ENCODE measurements at places on chromosomes 7 and 10.

- no peak for DNase-seq
Measured at GRCh38 chr10:100826983-100827818, 81.8 kb downstream of the PAX2 start.

DNA sequence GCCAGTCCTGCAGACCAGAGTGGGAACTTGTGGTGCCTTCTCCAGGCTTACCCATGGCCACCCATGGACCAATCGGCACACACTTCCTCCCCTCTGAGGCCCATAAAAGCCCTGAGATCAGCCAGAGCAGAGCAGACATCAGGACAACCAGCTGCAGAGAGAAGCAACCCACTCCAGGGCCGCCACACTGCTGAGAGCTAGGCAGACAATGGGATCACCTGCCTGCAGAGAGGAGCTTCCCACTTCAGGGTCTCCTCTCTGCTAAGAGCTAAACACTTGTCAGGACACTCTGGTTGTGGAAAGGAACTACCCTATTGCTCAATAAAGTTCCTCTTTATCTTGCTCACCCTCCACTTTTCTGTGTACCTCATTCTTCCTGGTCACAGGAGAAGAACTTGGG, 34.0 kb downstream of the C7orf25 start:
- no peak for DNase-seq

GRCh38 chr7:49389871-49390479, 383.5 kb upstream of the VWC2 start:
- no peak for DNase-seq

DNA sequence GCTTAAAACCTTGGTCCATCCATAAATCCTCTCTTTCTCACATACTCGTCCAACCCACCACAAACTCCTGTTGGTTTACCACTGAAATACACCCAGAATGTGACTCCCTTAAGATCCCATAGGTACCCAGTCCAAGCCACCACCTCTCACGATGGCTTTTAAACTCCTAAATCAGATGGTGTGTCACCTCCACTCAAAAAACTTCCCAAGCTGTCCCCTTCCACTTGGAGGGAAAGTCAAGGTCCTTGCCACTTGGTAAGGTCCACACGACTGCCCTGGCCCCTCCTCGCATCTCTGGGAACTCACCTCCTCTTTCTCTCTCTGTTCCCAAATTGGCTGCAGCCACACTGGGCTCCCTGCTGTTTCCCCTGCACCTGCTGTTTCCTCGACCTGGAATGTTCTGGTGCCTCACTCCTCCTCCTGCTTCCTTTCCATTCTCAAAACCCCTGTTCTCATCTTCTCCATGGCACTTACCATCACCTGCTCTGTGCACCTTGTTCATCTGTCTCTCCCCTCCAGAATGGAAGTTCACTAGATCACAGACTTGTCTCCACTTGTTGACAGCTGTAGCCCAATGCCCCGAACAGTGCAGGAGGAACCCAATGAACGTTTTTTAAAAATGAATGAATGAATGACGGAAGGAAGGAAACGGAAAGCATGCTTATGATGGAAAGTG, 23.0 kb downstream of the ZFAND2A start:
- DNase-seq, result no peak

DNA sequence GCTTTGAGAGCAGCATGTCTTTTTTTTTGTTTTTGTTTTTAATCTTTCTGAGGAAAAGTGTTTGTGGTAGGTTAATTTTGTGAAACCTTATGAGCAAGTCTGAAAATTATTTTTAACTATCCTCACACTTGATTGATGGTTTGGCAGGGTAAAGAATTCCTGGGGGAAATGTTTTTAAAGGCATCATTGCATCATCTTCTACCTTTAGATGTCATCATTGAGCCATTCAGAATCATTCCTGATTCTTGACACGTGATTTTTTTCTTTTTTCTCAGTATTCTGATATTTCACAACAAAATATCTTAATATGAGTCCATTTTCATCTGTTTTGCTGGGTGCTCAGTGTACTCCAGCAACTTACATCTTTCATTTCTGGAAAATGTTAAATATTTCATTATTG, 28.3 kb downstream of the PALS2 start:
- no peak for DNase-seq

DNA sequence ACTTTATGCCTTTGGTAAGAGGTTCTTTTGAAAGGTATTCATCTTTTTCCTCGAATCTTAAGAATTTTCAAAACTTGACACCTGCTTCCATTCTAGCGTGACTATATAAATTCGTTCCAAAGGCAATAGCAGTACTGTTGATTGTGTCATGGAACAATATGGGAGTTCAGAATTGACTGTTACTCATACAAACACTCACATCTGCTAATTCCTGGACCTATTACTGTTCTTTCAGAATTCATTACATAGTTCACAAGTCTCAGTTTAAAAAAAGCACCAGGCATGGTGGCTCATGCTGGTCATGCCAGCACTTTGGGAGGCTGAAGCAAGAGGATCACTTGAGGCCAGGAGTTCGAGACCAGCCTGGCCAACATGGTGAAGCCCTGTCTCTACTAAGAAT, 80.9 kb downstream of the CACNB2 start:
- no peak for DNase-seq

DNA sequence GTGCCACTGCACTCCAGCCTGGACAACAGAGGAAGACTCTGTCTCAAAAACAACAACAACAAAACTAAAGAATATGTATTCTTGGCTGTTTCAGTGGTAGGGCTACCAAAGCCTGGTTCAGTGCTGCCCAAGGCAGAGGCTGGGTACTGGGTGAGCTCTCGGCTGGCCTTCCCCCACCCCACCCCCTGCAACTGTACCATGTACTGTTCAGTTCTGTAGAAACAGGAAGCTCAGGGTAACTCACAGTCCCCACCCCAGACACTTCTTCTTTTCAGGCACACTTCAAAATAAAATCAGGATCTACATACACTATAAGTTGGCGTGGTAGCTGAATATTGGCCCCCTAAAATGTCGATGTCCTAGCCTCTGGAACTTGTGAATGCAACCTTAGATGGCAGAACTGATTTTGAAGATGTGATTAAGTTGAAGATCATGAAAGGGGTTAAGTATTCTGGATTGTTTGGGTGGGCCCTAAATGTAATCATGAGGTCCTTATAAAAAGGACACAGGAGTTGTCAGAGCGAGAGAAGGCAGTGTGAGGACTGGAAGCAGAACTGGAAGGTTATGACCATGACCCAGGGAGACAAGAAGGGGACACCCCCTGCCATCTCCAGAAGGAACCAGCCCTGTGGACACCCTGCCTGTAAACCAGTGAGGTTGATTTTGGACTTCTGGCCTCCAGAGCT, 31.2 kb downstream of the TBXAS1 start:
- DNase-seq, result no peak

GRCh38 chr10:95644901-95645300, 11.6 kb downstream of the ALDH18A1 start:
- no peak for DNase-seq

DNA sequence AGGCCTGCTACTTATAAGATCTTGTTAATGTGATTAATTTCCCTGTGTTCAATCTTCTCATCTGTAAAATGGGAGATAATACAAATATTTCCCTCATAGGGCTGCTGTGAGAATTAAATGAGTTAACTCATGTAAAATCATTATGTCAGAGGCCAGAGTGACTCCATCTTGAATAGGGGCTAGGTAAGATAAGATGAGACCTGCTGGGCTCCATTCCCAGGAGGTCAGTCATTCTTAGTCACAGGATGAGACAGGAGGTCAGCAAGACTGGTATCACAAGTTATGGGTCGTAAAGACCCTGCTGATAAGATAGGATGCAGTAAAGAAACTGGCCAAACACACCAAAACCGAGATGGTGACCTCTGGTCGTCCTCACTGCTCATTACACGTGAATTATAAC, 200.7 kb downstream of the CYP26A1 start:
- no peak for DNase-seq

GRCh38 chr10:11773761-11774441, 31.7 kb downstream of the ECHDC3 start:
- no peak for DNase-seq

DNA sequence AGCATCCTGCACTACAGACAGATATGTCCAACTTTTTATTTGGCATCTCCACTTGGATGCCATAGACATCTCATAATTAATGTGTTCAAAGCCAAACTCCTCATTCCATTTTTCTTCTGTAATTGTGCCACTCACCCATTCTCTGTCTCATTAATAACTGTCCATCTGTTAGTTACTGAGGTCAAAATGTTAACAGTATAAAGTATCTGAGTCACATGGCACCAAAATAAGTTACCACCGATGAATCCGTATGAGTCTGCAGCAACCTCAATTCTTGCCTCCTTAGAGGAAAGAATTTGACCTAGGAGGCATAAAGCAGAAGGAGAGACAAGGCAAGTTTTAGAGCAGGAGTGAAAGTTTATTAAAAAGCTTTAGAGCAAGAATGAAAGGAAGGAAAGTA, 16.5 kb upstream of the NT5C3A start:
- DNase-seq, result no peak

DNA sequence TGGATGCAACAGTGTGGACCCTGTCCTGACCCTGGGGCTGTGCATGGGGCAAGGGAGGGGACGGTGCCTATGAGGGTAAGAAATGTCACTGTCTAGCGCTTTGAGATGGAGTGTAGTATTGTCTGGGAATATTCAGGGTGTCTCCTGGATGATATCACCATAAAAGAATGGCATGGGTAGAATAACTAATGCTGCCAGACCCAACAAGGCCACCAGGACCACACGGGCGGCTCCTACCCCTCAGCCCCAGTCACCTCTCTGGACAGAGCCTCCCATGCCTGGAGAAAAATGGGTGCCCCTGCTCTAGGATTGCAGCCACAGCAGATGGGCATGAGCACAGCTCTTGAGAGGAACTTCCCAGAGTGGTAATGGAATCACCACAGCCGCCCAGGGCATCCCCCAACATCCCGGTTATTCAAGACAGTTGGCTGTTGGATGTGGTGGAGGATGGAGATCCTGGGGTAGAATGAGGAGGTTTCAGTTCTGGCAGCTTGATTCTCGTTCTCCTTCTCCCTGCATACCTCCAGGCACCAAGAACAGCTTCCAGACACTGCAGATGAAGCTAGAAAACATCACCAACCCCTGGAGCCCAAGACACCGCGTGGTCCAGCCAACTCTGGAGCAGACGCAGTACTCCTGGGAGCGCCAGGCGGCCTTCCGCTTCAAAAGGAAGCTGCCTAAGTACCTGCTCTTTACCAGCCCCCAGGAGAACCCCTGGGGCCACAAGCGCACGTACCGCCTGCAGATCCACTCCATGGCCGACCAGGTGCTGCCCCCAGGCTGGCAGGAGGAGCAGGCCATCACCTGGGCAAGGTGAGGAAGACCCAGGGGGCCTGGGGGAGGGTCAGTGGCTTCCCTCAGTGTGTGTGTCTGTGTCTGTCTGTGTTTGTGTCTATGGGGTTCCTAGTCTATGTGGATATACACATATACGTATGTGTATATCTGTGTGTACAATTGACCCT, 6.2 kb downstream of the AOC1 start:
- no peak for DNase-seq

GRCh38 chr10:113869789-113870188, 15.3 kb downstream of the NHLRC2 start:
- DNase-seq, result no peak

DNA sequence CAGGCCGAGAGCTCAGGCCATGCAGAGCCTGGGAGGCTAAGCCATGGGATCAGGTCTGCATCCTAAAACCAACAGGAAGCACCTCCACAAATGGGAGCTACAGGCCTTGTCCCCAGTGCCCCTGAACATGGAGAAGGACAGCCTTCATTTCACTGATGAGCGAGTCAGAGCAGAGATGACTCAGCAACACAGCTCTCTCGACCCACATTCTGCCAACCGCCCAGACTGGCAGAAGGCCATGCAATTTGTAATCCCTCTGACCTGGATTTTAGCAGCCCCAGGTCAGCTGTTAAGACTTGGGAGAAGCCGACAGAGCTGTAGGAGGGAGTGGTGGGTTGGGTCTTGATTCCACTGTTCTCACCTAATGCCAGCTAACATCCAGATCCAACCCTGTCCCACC, 25.5 kb downstream of the VOPP1 start:
- DNase-seq, result no peak

GRCh38 chr10:61642150-61642571, 20.6 kb upstream of the CABCOCO1 start:
- DNase-seq, result no peak

- DNase-seq, result peak; percentile 68
Measured at GRCh38 chr7:134458806-134459698, at the start of gene AKR1B1. Gene AKR1B1 (minus strand): TSS chr7:134459100. CDS start chr7:134459062, 38 bp downstream.

DNA sequence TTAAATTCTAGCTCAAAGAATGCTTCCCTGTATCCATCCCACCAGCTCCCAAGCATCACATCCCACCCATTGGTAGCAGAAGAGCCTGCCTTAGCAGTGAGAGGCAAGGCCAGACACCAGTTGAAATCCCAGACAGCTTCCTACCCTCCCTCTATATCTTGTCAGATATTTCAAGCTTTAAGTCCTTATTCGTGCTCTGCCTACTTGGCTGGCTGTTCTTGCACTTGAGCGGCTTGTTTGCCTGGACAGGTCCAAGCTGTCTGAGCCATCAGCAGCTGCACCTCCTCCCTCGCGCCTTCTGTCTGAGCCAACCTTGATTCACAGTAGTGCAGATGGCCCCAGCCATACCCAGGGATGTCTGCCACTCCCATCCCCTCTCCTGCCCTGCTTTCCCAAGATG, 16.4 kb downstream of the LRRC4 start:
- no peak for DNase-seq

DNA sequence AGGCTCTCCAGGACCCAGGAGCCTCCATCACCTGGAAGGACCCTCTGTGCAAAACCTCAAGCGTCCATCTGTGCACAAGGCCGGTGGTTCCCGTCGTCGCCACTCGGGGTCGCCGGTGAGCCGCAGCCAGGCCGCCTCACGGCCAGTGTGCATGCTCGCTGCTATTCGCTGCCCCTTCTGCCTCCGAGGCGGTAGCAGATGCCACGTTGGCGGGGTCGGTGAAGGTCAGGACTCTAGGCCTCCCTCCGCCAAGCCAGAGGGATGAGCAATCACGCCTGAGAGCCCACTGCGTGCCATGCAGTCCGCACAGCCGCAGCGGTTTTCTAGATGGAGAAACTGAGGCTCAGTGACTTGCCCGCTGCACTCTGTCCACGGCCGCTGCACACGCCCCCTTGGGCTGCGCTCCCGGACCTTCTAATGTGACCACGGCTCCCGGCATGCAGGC, 5.7 kb downstream of the UPK3B start:
- DNase-seq, result no peak

- no peak for DNase-seq
Measured at GRCh38 chr7:27178366-27178765, 4.2 kb upstream of the HOXA10 start.

GRCh38 chr10:86970162-86970981, 2.1 kb downstream of the ADIRF start:
- no peak for DNase-seq

- DNase-seq, result no peak
Measured at GRCh38 chr7:134004829-134005505, 122.2 kb upstream of the LRGUK start.

GRCh38 chr10:97664282-97664850, 22.7 kb downstream of the AVPI1 start:
- DNase-seq, result no peak

DNA sequence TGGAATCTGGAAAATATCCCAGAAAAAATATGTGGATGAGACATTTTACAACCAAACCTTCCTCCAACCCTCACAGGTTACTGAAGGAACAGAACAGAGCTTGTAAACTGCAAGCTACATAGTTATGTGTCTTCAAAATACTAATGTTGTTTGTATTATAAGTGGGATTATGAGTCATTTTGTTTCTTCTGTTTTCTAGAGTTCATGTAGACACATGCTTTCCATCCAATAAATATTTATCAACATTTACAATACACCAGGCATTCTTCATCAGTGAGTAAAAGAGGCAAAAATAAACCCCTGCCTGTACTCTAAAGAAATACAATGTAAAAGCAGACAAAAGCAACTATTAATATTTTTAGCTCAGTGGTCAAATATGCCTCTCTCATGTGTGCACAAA, 38.0 kb upstream of the TES start:
- DNase-seq, result no peak

GRCh38 chr7:29190349-29191045, 4.1 kb upstream of the CHN2 start:
- no peak for DNase-seq
